ENCODE measurements at places on chromosomes 16 and 17.
A peak's percentile ranks its signal among the peaks of the same experiment; 100 is the strongest.

GRCh38 chr17:72614871-72615626, 477.4 kb downstream of the SLC39A11 start:
- peak; percentile 90 for DNase-seq

DNA sequence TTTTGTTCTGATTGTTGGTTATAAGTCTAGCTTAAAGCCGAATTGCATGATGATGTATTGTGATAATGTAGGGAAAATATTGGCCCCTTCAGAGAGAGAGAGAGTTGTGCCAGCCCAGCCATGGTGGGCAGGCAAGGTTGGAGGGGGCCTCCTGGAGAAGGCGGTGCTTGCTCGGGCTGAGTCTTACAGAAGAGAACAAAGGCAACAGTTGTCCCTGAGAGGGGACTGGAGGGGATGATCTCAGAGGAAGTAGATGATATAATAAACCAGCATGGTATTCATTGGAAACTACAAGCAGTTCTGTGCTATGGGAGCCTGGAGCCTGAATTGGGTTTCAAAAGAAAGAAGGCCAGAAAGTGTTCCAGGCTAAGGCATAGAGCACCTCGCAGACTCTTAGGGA, 173.8 kb downstream of the RPTOR start:
- DNase-seq, result peak; percentile 57

- DNase-seq, result no peak
These were observed at the start of gene ABR for GRCh38 chr17:1179818-1180742. ABR (minus strand) TSS chr17:1179981; CDS start chr17:1179727, 254 bp downstream.

- no peak for DNase-seq
These were observed 91.7 kb downstream of the TANGO6 start for GRCh38 chr16:68935008-68935407.

DNA sequence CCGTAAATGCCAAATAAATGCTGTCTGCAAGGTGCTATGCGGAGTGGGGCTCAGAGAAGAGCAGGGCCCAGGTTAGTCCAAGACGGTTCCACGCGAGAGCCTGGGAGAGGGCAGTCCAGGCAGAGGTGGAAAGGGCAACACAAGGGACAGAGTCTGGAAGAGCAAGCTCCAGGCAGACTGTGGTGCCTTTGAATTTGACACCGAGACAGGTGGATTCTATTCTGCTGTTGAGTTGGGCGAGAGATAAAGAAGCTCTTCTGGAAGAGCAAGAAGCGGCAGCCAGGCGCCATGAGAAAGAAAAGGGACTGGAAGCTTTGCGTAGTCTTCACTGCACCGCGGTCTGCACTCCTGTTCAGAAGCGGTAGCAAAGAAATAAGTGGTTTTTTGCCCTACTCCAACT, 55.6 kb downstream of the CYTH1 start:
- DNase-seq, result no peak

- DNase-seq, result no peak
These were observed 40.8 kb upstream of the VPS4A start for GRCh38 chr16:69270395-69270794.

- DNase-seq, result no peak
These were observed 89.7 kb downstream of the NPIPB11 start for GRCh38 chr16:29316761-29317183.

DNA sequence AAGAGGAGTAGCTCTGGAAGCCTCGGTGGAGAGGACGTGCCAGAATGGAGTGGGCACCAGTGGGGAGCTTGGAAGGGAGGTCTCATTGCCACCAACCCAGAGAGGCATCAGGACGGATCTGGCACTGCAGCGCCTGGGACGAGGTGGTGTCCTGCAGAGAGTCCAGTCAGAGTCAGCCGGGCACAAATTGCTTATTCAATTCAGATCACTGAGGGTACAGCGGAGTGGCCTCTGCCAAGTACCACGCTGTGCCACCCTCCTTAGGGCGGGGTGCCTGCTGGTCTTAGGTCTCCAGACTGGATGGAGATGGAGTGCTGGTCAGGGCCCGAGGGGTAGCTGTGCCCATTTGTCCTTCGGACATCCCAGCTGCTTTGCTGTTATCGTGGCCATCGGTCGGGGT, 18.9 kb upstream of the SPPL2C start:
- peak; percentile 53 for DNase-seq

DNA sequence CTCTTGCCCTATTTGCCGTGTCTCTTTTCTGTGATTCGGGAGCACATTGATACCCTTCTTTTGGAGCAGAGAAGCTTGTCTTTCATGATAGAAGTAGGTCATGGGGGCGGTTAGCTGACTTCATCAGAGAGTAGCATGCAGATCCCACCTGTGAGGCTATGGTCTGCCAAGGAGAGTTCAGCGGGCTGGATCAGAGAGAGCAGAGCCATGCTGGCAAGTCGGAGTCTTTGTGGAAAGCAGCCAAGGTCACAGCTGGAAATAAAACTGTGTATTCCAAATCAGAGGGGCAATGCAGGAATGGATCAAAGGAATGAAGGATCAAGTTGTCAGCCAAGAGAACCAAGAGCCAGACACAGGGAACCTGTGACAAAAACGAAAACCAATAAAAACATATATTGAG, 595.9 kb downstream of the WWOX start:
- peak; percentile 4 for DNase-seq

- no peak for DNase-seq
These were observed 53.1 kb downstream of the CMIP start for GRCh38 chr16:81497690-81498089.

GRCh38 chr16:74078511-74079231, 217.9 kb upstream of the PSMD7 start:
- no peak for DNase-seq

DNA sequence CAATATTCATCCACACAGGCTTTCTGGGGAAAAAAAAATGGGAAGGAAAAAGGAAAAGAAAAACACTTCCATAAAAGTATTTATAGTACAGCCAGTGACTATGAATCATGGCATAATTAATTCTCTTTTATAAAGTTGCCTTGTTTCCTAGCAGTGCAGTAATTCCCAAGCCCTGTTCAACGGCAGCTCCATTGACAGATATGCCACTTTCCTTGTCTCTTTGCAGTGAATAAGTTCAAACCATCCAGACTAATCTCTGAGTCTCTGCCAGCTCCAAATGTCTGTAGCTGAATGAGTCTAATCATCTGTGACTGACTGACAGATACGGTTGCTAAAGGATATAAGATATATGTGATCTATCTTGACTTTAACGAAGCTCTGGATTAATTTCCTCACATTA, 52.9 kb upstream of the KCNJ16 start:
- DNase-seq, result peak; percentile 63
